ENCODE measurements at places on chromosomes 3 and 15.
A peak's percentile ranks its signal among the peaks of the same experiment; 100 is the strongest.

- peak; percentile 44 for DNase-seq
Measured at GRCh38 chr15:75107908-75108838, 84.8 kb downstream of the PPCDC start.

DNA sequence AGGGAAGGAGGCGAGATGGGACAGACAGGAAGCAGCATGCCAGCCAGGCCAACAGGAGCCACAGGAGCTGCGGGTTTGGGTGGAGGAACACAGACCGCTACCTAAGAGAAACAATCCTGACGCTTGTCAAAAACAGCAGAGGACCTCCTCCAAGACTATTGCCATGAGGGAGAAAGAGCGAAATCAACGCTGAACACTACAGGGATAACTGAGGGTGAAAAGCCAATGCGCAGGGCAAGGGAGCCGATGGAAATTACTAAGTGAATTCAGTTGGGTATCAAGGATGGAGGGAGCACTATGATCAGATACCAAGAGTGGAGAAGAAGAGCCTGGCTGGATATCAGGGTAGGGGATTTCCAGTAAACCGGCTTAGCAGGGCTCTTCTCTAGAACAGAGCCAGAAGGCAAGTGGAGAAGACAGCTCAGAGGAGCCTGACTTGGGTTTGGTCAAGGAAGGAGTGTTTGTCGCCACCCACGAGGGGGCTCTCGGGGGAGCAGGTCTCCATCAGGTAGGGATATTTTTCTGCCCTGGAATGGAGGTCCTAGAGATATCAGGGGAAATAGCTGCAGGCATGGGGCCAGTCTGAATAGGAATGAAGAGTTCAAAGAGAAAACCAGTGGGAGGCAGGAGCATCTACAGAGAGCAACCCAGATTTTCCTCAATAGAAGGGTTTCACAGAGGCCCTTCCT, 48.4 kb downstream of the SLC41A3 start:
- DNase-seq, result no peak

GRCh38 chr15:36959746-36960145, 140.6 kb downstream of the MEIS2 start:
- no peak for DNase-seq

DNA sequence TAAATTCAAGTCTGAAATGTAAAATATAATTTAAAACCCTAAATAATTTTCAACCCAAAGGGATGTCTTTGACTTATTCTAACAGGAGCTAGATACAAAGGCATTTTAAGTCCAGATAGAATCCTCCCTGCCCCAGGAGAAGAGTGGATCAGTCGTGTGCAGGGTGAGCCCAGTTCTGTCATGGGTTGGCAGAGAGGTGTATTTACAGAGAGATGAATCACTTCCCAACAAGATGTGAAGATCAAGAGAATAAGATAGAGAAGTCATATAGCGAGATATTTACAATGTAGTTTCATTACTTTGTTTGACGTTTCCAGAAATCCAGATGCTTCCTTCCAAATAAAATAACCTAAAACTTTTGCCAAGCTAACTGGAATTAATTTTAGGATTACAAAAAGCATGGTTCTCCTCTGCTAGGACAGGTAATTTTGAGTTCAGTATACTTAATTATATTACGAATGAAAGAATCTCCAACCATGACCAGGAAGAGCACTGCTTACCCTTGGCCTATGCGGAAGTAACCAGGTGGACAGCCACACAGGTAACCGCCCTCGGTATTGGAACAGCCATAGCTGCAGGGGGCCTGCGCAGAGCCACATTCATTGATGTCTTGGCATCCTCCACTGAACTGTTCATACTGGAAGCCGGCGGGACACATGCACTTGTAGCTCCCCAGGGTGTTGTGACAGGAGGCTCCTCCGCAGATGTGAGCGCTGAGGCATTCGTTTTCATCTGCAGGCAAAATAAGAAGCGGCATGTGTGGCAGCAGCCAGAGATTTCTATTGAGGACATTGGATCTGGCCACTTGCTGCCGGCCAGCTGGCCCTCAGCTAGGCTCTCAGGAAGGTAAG, 84.0 kb downstream of the DUT start:
- DNase-seq, result no peak

DNA sequence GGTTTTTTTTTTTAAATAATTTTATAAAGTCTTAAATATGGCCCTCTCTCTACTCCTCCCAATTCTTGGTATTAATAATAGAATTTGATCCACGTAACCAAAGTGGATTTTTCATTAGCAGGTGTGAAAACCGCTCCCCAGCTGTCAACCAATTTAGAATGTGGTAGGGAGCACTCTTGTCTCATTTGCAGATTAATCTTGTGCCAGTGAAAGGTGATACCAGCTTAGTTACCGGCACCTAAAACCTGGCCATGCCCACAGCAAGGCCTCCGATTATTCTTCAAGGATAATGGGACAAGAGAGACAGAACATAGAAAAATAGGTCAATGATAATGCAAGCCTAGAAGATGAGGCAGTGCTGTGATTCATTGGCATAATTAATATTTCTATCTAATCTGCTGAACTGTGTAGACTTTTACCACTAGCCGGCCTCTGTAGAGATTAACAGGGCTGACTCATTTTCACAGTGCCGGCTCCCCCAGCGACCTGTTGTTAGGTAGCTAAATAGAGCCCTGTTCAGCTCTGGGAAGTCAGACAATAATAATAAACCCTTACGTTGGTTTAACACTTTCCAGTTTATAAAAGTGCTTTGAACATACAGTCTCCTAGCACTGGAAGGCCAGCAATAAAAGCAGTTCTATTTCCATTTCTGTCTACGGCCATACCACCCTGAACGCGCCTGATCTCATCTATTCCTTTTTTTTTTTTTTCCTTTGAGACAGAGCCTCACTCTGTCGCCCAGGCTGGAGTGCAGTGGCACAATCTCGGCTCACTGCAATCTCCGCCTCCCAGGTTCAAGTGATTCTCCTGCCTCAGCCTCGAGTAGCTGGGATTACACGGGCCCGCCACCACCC, 102.9 kb downstream of the SHQ1 start:
- no peak for DNase-seq

DNA sequence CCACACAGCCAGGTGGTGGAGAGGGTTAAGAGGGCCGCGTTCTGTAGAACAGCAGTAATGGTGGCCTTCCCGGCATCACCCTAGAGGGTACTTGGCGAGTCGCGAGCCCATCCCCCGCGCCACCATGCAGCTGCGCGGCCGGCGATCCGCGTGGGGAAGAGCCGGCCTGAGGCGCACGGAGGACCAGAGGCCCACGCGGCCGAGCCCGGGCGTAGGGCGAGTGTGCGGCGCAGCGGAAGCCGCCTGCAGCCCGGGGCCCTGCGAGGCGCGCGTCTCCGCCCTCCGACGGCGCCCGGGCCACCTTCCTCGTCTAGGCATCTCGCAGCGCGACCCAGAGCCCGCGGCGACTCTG, 423 bp downstream of the TKT start:
- DNase-seq, result peak; percentile 72

- DNase-seq, result no peak
Measured at GRCh38 chr3:74787011-74787410, 172.6 kb upstream of the CNTN3 start.

DNA sequence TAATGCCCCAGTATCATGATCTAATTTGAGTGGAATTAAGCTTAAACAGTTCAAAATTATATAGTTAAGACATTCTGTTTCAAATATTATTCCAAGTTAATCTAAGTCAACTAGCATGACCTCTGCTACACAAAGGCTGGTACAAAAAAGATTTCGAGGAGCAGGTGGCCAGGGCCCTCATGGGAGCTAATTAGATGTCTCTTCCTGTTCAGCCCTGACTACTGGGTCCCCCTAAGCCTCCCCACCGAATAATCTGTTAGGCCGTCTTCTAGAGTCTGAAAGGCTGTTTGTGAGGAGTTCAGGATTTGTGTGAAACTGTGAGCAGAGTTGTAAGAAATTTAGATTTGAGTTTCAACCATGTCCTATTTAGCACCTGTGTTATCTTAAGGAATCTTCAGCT, 75.4 kb downstream of the PPM1L start:
- DNase-seq, result no peak

DNA sequence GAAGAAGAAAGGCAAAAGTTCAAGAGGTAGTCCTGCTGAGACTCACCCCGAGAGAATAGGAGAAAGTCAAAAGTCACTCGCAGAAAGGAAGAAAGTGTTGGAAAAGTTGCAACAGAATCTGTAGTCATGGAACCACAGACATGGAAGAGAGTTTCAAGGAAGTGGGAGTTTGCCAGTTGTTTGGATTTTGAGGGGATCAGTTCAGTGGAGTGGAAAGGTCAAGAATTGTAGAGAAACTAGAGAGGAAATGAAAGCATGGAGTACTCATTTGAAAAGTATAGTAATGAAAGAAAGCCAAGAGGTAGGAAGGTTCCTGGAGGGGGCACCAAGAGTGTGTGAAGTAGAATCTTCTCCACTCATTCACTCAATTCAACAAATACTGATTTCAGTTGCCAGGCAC, 34.7 kb downstream of the SPTSSB start:
- no peak for DNase-seq

GRCh38 chr15:93041159-93041547, 47.9 kb downstream of the RGMA start:
- DNase-seq, result no peak

GRCh38 chr3:81270603-81271379, 490.7 kb downstream of the GBE1 start:
- no peak for DNase-seq

- no peak for DNase-seq
Measured at GRCh38 chr3:116087426-116087825, 357.9 kb downstream of the LSAMP start.

- no peak for DNase-seq
Measured at GRCh38 chr15:91874171-91874570, 20.7 kb downstream of the SLCO3A1 start.

DNA sequence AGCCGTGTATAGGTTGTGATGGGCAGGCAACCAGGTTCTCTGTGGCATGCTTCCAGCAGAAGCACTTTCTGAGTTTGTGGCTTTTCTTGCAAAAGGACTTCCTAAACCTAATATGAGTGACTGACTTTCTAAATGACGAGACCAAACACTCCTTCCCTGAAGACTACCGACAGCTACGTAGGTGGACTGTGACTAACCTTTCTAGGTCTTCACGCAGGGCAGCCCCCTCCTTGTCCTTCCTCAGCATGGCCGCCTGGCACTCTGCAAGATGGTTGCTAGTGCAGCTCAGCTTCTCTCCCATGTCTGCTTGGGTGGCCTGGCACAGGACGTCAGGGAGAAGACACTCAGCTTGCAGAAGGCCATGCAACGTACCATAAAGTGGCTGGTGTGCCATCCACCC, 20.9 kb downstream of the CXCR6 start:
- DNase-seq, result peak; percentile 57

DNA sequence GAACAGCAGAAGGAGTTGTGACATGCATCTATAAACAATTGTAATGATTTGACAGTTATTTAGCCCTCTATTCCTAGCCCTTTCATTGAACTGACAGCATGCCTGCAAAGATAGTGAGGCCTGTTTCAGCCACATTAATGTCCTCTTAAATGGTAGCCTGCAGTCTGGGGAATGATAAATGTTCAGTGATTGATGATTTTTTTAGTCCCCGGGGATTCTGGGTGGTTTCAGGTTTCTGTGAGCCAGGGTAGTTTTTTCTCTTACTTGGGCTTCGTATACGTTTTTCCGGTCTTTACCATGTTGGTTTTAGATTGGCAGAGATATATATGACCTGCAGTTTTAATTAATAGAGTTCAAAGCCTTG, 172.0 kb downstream of the TCF12 start:
- DNase-seq, result no peak

GRCh38 chr3:30694148-30694547, 87.7 kb downstream of the TGFBR2 start:
- no peak for DNase-seq

- peak; percentile 81 for DNase-seq
Measured at GRCh38 chr15:70299931-70300869, 202.5 kb upstream of the TLE3 start.

GRCh38 chr3:11327619-11328018, 55.4 kb downstream of the ATG7 start:
- DNase-seq, result no peak

DNA sequence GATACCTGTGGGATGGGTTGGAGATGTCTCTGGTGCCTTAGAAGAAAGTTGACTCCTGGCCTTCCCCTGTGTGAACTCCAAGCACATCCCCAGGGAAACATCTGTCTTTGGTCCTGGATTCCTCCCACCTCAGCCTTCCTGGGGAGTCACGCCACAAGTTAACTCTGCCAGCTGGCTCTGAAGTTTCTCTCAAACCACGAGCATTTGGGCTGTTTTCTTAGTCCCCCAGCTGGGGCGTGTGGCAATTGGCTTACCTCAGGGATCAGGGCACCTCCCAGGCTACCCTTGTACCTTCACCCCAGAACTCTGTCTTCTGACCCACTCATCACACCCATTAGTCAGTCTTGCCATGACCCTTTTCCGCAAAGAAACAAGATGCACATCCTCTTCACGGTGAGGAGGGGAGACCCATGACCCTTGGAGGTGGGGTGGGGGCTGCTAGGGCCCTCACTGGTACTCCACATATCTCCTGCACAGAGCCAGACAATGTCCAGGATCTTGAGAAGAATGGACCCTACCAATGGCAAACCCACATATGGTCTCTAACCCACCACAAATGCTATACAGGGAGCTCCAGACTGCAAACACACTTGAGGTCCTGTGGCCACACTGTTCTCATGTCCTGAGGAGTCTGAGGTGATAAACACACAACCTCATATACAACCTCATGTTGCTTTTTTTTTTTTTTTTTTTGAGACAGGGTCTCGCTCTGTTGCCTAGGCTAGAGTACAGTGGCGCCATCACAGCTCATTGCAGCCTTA, 3.9 kb downstream of the NEIL1 start:
- DNase-seq, result no peak

- no peak for DNase-seq
Measured at GRCh38 chr15:85755942-85756341, 38.8 kb downstream of the KLHL25 start.

- DNase-seq, result no peak
Measured at GRCh38 chr15:32033186-32033890, 3.0 kb downstream of the CHRNA7 start.

DNA sequence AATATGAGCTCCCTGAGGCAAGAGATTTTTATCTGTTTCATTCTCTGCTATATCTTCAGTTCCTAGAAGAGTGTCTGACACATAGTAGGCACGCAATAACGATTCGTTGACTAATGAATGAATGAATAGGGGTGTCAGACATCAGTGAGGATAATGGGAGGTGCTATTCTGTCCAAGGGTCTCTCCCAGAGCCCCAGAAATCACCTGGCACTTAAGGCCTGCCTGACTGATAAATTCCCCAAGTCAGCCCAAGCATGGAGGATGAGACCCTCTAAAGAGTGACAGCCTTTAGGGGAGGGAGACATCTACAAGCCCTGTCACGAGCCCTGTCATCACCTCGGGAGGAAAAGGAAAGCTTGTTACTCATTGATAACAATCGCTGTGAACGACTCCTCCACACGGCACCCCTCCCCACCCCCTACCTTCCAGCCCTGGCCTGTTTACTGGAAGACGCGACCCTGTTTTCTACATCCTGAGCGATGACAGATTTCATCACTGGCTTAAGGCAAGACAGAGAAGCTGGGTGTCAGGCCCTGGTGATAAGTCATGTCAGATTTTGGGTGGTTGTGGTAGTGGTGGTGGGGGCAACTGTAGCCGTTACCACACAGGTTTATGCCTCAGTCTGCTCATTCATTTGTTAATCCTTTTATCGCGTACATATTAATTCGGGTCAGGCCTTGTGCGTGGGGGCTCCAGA, 23.1 kb downstream of the BHLHE40 start:
- DNase-seq, result no peak

- DNase-seq, result no peak
Measured at GRCh38 chr3:16841041-16841753, 43.6 kb upstream of the PLCL2 start.
